ENCODE measurements at places on chromosomes 1 and 21.

- DNase-seq: no peak
Observed at GRCh38 chr1:93219443-93219842, 38.9 kb downstream of the CCDC18 start.

DNA sequence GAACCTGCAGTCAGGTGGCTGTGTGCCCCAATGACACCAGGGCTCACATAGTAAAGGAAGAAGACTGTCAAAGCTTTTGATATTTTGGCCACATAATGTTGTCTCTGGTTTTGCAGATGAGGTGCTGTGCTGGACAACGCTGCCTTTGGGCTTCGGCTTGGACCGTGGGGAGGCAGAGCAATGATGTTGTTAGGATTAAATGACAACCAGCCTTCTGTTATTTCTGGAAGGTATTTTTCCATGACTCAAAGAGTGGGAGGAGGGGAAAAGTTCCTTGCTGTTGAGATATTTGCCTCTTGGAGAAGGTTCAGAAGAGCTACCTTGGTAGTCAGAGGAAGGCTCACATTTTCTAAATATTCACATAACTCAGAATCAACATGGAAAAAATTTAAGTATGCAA is 187.3 kb upstream of the GALNT2 start:
- DNase-seq: no peak

DNA sequence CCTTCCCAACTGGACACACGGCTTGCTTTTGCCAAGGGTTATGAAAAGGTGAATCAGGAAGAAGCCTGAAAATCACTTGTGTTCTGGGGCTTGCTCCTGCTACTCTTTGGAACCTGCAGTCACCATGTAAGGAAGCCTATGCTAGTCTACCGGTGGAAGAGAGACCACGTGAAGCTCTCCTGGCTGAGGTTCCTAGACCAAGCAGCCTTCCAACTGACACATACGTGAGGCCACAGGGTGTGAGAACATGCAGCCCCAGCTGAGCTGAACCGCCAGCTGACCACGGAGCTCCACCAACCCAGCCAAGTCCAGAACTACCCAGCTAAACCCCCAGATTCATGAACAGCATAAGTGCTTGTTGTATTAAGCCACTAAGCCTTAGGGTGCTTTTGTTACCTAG is 72.8 kb upstream of the KRTAP19-8 start:
- DNase-seq: no peak

DNA sequence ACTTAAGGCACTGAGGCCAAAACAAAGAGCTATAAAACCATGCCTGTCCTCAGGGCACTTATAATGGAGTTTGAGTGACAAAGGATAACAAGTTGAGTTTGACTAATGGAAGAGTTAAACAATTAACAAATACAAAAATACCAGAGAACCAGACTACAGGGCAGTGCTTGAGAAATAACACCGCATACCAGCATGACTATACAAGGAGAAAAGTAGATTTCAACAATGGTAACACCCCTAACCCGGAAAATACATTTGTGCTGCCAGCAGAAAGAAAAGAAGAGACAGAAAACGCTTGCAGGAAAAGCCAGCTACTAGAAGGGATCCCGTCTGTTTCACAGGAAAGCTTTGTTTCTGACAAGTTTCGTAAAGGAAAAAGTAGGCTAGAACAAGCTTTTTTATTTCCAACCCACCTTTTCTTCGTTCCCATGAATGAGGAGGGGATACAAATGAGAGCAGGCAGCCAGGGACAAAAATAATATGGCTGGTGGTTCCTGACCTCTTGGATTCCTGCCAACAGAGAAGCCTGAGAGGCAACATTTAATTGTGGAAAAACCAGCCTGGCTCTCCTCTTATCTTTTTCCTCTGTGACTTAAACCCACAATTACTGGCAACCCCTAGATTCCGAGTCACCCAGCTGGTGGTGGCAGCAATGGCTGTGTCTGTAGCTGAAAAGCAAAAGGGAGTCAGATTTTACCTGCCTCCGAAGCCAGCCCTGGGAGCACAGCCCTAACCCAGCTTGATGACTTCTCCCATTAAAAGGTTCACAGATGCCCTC is 56.5 kb downstream of the WLS start:
- no peak for DNase-seq

DNA sequence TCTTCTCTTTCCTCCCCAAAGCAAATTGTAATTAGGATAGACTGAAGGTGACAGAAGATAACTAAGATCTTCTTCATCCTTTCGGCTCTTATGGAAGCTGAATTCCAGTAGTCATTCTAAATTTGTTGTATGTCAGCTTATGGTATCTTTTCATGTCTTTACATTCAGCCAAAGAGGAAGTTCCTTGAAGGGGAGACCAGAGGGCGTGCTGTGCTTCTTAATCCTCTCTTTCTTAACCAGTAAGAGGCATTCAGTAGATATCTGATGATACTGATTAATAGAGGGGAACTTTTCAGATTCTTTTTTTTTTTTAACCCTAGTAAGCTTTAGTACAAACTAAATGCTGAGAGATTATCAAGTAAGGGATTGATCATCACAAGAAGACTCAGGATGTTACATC is 102.3 kb downstream of the OSBPL9 start:
- no peak for DNase-seq

DNA sequence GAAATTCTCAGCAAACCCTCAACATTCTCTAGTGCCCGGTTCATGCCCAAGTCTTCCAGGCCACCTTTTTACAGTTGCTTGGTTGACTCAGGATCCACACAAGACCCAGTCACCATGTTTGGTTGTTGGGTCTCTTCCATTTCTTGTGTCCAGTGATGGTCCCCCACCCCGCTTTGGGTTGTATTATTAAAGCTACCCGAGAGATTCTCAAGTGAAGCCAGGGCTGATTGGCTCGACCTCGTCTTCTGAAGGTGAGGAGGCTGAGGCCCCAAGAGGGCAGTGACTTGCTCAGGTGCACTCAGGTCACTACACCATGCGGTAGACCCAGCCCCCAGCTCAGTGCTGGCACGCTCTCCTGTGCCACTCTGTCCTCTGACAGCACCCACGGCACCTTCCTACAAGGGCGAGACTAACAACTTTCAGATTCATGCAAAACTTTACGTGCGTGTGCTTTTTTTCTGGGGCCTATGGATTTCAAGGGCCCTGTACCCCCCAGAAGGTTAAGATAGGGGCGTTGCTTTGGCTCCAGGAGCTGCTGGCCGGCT is 50.3 kb downstream of the CAPN9 start:
- no peak for DNase-seq

DNA sequence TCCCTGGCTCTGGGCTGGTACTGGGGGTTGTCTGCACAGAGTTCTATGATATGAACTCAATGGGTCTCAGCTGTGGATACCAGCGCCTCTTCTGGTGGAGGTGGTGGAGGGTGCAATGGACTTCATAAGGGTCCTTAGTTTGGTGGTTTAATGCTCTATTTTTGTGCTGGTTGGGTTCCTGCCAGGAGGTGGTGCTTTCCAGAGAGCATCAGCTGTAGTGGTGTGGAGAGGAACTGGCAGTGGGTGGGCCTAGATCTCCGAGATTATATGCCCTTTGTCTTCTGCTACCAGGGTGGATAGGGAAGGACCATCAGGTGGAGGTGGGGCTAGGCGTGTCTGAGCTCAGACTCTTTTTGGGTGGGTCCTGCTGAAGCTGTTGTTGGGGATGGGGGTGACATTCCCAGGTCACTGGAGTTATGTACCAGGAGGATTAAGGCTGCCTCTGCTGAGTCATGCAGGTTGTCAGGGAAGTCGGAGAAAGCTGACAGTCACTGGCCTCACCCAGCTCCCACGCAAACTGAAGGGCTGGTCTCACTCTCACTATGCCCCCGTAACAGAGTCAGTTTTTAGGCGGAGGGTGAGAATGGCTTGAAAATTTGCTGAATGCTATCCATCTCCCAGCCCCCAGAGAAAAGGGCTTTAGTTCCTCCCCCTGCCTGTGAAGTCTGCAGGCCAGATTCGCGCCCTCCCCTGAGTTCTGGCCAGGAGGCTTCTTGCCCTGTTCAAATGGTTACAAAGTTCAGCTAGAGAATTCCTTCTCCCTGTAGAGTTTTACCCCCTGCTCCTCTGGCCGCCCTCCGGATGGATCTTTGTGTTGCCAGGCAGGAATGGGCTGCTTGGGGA is 902.9 kb downstream of the LTN1 start:
- no peak for DNase-seq

GRCh38 chr1:96331596-96331995 is 390.0 kb upstream of the PTBP2 start:
- DNase-seq: no peak

GRCh38 chr1:59308839-59309238 is 11.9 kb downstream of the FGGY start:
- no peak for DNase-seq

- peak; percentile 84 for DNase-seq
Observed at GRCh38 chr1:183278739-183279591, 92.9 kb downstream of the LAMC2 start.

- DNase-seq: no peak
Observed at GRCh38 chr1:234662148-234662547, 52.2 kb upstream of the IRF2BP2 start.
